ENCODE measurements at places on chromosomes 16 and 17.

- no peak for DNase-seq
Observed at GRCh38 chr16:56980201-56980535, 9.2 kb upstream of the NLRC5 start.

DNA sequence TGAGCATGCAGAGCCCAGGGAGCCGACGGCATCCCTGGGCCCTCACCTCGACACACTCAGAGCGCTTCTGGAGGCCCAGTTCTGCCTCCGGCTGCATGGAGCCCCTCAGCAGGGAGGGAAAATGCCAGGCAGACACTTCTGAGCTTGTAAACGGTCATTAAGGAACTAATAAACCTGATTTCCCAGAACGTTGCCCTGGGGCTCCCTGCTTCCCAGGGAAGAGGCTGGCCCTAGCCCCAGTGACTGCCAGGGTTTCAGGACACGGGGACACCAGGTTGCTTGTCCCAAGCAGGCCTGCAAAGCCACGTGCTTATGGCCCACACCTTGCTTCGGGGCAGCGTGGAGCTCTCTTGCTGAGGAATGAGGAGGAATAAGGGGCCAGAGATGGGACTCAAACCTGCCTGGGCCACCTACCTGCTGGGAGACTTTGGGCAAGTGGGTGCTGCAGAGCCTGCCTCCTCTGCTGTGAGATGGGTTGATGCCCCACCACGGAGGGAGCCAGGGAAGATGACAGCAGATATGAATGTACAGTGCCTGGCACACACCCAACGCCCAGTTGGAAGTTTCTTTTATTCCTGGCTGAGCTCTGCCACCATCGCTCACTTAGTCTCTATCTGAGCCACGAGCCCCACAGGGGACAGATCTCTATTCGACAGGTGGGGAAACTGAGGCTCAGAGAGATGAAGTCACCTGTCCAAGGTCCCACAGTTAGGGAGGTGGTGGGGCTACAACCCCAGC lies 5.4 kb downstream of the RHBDF2 start:
- DNase-seq = no peak

DNA sequence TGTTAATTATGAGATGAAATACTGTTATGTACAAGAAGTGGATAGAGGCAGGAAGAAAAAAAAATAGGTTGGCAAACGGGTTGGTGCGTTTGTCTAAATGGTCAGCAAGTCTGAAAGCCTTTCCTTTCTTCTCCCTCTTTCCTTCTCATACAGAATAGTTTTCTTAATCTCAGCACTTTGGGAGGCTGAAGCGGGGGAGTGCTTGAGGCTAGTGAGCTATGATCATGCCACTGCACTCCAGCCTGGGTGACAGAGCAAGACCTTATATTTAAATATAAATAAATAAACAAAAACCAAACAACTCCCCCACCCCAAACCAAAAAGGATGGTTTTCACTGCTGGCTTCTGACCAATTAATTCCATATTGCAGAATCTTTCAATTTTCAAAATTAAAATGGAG lies 74.7 kb upstream of the CORO6 start:
- no peak for DNase-seq

- no peak for DNase-seq
Observed at GRCh38 chr17:70369391-70369790, 200.1 kb downstream of the KCNJ2 start.

GRCh38 chr17:204427-205147 lies 23.1 kb upstream of the DOC2B start:
- DNase-seq = no peak

DNA sequence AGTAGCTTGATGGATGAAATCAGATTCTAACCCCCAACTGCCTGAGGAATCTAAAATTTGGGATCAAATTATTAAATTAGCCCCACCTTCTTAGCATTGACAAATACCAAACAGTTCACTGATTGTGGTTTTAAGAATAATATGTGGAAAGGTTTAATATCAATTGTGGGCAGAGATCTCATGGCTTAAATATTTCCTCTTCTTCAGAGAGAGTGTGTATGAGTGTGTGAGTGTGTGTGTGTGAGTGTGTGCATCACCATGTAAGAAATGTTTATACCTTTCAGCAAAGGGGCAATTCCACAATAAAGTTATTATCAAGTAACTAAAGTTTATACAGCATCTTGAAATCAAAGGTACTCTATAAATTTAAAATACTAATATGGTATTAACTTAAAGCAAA lies 3.2 kb downstream of the SMURF2 start:
- no peak for DNase-seq

- no peak for DNase-seq
Observed at GRCh38 chr16:24748242-24748641, 18.8 kb downstream of the TNRC6A start.

DNA sequence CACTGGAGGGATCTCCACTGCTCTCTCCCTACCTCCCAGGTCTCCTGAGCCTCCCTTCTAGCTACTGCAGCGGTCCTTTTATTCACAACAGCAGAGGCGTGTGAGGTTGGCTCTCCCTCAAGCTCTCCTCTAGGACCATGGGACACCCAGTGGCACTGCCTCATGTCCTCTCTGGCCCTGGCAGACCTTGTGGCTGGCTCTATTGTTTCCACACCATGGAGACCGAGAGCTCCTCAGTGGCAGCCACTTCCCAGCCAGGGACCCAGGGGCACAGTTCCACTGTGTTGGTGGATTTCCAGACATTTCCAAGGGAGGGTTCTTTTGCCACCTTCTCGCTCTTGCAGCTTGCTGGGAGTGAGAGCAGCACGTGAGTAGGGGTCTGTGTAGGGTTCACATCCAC lies 204.9 kb downstream of the AXIN2 start:
- no peak for DNase-seq

GRCh38 chr17:78726513-78726912 lies 55.6 kb downstream of the CYTH1 start:
- DNase-seq = no peak

- DNase-seq = no peak
Observed at GRCh38 chr17:79715943-79716797, 14.6 kb upstream of the ENPP7 start.

GRCh38 chr17:81641825-81642489 lies 5.0 kb downstream of the TSPAN10 start:
- no peak for DNase-seq

GRCh38 chr17:68184816-68185436 lies 62.9 kb upstream of the AMZ2 start:
- DNase-seq = no peak

DNA sequence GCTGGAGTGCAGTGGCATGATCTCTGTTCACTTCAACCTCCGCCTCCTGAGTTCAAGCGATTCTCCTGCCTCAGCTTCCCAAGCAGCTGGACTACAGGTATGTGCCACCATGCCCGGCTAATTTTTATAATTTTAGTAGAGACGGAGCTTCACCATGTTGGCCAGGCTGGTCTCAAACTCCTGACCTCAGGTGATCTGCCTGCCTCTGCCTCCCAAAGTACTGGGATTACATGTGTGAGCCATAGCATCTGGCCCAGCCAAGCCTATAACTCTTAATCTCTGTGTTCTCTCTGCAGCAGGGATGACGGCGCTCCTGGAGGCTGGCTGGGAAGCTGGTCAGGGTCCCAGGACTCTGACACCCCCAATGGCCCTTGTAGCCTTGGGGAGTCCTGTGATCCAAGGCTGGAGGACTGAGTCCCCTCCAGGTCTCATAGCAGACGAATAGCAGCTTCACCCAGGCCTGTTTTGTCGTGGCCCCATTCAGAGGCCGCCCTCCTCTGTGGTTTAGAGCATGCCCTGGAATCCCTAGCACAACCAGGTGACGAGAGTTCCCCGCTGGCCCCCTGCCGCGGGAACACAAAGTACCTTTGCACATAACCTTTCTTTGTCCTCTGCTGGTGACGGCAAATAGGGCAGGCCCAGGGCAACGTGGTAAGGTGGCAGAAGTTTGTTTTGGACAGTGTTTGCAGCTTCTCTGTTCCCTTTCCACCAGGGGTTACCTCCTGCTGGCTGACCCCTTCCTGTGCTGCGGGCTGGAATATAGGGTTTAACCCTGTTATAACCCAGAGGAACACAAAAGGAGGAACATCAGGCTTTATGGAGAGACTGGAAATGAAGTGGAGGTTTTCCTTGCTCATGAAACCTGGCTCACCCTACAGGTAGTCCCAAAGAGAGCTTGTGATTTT lies 43.0 kb upstream of the TOB1 start:
- DNase-seq = no peak
